ENCODE measurements at places on chromosomes 4 and X. TPM values are rescaled to one million over a fixed set of nuclear protein-coding genes. Genes with fewer than 3 reads are reported as not detected.

DNA sequence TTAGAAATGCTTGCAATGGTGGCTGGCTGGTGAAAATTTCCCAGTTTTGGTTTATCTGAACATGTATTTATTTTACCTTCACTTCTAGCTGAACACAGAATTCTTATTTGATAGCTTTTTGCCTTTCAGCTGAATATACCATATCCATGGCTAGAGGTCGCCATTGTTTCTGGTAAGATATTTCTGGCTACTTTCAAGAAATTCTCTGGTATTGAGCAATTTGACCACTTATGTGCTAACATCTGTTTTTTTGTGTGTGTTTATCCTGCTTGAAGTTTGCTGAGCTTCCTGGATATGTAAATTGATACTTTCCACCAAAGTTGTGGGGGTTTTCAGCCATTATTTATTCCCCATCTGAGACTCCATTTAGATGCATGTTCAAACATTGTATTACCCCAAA lies 75.4 kb downstream of the FBXW7 start:
- DNase-seq = no peak
- no peaks in the 10 kb centered on the region for H3K27me3 ChIP-seq

The IGSF1 gene
- not detected for total RNA-seq

GRCh38 chrX:119266364-119266995 lies 30.4 kb downstream of the PGRMC1 start:
- H3K4me1 ChIP-seq = no peaks in the 10 kb centered on the region
- DNase-seq = peak; percentile 23
- no peaks in the 10 kb centered on the region for H3K36me3 ChIP-seq
- H3K27me3 ChIP-seq = no peaks in the 10 kb centered on the region
- H3K27ac ChIP-seq = no peak overlapping the region

The VCX gene
- not detected for total RNA-seq

DNA sequence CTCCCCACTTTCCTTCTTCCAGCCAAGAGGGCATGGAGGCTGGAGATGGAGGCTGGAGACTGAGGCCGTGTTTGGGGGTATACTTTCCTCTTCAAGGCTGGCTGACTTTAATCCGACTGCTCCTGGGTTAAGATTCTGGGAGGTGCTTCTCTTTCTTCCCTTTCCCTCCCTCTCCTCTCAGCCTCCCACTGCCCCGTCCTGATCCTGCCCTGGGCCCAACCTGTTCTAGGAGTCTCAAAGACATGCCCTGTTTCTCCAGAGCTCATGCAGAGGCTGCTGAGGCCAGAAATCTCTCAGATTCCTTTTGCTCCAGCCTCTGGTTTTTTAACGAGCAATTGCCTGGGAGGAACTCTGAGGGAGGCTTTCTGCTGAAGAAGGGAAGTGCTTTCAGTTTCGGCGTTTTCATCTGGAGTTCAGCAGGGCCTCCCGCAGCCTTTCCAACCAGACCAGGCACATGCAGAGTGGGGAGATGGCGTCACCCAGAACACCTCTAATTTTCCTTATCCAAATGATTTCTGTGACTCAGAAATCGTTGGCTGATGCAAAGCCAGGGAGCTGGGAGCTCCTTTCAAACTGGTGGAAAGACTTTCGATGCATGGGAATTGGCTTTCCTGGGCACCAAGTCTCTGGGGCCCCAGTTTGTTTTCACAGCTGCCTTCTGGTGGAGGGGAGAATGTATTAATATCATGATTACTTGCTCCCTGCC lies 34.5 kb upstream of the FAM9C start:
- peaks cover 8% of the 10 kb centered on the region for H3K4me1 ChIP-seq
- no peaks in the 10 kb centered on the region for H3K36me3 ChIP-seq
- no peak overlapping the region for H3K4me3 ChIP-seq
- peak; percentile 68 for DNase-seq

All from endothelial cell of umbilical vein (primary cell).